ENCODE measurements at places on chromosomes 2 and 18. TPM values are rescaled to one million over a fixed set of nuclear protein-coding genes. Genes with fewer than 3 reads are reported as not detected.

GRCh38 chr18:61901323-61901986 is 8.6 kb upstream of the RNF152 start:
- peak; percentile 57 for DNase-seq

GRCh38 chr18:73244401-73244800 is 376.6 kb upstream of the NETO1 start:
- DNase-seq = no peak

- no peak for DNase-seq
Observed at GRCh38 chr18:68448736-68449135, 266.2 kb downstream of the TMX3 start.

DNA sequence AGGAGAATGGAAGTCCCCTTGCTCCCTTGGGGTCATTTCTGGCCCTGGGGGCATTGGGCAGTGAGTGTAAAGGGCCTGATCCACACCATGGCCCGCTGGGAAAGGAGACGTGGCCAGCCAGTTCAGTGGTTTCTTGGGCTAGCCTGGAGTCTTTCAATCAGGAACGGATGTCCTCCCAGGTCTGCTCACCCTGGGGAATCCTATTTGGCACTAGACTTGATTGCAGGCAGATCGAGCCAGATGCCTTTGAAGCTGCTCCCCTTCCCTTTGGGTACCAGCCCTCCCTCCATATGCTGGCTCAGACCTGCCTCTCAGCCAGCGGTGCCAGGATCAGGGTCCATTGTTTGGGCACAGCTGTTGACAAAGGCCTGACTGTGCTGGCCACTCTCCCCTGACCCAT is 11.0 kb downstream of the FBLN7 start:
- peak; percentile 14 for DNase-seq

- DNase-seq = no peak
Observed at GRCh38 chr2:174630107-174630506, 32.5 kb upstream of the WIPF1 start.

DNA sequence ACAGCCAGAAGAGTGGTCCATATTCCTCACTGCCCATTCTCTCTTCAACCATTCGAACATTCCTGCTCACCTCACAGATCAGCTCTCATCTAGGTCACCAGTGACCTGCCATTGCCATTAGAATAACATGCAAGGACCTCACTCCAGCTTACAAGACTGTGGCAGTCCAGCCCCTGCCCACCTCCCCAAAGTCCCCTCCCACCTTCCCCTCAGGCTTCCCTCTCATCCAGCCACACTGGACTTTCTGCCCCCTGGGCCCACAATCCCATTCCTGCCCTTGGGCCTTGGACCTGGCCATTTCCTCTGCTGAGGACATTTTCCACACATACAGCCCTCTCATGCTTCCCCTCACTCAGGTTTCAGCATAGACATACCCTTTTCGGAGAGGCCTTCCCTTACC is 5.2 kb upstream of the TMEM177 start:
- no peak for DNase-seq

The TPGS2 gene
- total RNA-seq = 119 TPM

The SLC9A2 gene
- total RNA-seq = not detected

The PIEZO2 gene
- not detected for total RNA-seq

The IL36RN gene
- not detected for total RNA-seq

The WBP1 gene
- total RNA-seq = 40.5 TPM

The ATG4B gene
- 95.3 TPM for total RNA-seq

The MALL gene
- total RNA-seq = not detected

The RTP5 gene
- not detected for total RNA-seq

All from activated CD8-positive, alpha-beta memory T cell treated with anti-CD3 and anti-CD28 coated beads, Interleukin-2, amount 10 ng/mL, durations not matched to agents 7 days and 5 days (primary cell).